ENCODE measurements at places on chromosomes 7 and 10.

DNA sequence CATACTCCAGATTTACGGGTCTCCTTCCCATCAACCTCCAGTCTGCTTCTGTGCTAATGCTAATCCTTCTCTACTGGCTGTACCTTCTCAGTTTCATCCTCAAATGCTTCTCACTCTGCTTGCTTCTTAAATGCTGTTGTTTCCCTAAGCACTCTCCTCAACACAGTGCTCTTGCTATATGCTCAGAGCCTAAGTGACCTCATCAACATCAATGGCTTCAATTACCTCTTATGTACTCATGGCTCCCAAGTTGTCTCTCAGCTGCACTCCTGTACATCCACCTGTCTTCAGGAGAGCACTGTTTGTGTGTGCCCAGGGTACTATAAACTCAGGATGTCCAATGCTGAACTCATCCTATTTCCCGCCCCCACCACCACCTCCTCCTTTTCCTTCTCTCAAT is 22.5 kb downstream of the ELAPOR2 start:
- no peak for DNase-seq

DNA sequence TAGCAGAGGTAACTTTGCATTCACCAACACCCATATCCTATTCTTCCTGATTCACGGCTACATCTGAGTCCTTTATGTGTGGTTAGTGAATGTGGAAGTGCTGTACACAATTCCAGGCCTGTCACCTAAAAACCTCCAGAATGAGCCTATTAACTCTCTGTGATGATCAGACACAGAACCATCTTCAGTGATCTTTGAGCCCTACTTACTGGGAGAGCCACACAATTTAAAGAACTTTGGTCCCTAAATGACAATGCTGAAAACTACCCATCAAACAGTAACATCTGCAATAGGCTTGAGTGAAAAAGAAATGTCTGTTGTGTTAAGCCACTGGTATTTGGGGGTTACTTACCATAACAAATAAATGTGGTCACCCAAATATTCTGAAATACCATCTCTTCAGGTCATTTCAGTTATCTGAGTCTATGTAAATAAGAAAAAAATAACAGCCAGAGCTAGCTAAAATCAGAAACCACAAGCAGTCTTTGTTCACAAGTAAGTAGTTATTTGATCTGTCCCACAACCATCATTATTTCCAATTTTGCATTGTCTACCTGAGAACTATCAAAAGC is 145.7 kb downstream of the HGF start:
- DNase-seq, result no peak

DNA sequence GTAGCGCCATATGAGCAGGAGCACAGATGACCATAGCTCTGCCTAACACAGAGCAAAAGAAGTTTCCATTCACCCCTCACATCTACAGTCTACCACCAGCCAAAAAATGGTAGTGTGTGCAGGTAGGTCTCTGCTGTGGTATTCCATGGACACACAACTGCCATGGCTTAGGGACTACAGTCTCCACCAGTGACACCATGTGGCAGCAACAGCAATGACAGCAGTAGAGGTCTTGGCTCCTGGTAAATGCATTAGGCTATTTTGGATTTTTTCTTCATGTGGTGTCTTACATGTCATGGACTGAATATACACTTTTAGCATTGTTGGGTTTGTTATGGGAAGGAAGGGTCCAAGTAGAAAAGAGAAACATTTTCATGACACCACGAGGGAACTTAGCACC is 70.1 kb upstream of the CABCOCO1 start:
- DNase-seq, result no peak

DNA sequence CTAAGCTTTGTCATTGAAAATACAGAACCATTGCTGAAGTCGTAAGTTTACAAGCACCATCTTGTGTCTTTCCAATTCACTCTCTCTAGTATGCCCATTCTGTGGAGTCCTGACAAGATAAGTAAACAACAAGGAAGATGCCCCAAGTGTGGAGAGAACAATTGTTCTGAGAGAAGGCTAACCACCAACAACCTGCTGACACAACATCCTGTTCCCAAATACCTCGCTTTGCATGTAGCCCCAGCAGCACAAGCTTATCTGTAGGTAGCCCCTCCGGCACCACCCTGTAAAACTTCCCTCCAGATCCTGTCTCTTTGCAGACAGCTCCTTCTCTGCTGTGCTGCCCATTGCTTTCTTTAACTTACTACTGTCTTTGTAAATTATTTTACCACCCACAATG is 233.3 kb upstream of the AOAH start:
- DNase-seq, result no peak

- no peak for DNase-seq
Observed at GRCh38 chr10:12868229-12868628, 133.3 kb downstream of the CCDC3 start.

DNA sequence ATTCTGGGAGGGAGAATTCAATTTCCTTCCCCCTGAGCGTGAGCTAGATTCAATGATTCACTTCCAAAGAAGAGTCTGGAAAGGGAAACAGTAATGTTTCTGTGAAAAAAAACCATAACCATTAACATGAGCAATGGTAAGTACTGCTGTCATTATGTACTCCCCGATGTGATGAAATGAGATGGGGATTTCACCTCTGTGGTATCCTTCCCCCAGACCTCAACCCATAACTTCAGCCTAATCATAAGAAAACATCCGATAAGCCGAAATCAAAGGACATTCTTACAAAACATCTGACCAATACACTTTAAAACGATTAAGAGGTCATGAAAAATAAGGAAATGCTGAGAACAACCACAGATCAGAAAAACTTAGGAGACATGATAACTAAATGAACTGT is 27.2 kb downstream of the EZH2 start:
- no peak for DNase-seq

DNA sequence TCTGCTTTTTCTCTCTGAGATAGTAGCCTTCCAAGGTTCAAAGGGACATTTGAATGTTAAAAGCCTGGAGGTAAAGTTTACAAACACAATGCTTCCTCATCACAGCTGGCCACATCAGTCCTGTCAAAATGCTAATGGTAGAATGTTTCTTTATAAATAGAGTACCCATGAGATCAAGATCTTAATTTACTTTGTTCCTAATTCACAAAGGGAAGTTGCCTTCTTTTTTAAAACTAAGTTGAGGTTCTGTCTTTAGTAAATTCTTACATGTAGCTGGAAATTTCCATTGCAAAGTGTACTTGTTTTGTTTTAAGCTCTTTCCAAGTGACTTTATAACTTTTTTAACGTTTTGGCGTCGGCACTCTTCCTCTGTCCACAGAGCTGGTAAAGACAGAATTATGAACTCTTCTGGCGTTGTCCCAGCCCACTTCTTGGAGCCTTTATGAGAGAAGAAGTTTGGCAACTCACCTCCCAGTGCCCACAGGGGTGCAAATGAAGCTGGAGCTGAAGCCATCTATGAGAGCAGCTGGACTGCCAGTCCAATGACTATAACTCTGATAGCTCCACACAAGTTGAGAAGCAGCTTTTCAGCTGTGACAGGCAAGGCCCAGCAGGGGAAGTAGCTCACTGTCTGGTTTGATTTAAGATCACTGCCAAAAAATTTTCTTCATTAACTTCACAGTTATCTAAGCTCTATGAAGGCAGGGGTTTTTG is 23.3 kb downstream of the FZD1 start:
- no peak for DNase-seq

DNA sequence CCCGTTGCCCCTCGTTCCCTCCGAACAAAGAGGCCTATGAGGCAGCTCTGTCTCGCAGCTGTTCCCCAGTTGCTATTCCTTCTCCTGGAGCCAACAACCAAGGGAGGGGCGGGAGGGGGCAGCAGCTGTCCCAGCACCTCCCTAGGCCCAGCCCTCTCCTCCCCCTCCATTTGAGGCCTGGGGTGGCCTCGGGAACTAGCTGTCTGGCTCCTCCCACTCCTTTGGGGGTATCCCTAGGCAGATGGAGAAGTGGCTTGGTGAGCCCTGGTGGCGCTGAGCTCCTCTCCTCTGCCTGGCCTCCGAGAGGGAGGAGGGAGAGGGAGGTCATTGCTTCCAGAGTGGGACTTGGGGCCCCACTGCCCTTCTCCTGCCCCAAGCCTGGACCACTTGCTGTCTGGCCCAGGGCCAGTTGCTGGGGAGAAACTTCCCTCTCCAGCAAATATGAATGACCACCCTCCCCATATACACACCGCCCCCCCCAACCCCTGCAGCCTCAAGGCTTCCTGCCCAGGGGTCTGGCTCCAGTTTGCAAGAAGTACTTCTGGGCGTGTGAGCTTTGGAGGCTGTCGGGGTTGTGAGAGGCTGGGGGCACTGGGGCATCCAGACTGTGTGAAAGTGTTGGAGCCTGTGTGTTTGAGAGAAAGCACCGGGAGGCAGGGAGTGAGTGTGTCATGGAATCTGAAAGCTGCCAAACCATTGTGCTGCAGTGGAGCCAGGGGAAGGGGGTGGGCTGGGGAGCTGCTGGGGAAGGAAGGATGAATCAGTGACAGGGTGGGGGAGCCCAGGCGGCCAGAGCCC is 3.1 kb downstream of the FLNC start:
- DNase-seq, result no peak

DNA sequence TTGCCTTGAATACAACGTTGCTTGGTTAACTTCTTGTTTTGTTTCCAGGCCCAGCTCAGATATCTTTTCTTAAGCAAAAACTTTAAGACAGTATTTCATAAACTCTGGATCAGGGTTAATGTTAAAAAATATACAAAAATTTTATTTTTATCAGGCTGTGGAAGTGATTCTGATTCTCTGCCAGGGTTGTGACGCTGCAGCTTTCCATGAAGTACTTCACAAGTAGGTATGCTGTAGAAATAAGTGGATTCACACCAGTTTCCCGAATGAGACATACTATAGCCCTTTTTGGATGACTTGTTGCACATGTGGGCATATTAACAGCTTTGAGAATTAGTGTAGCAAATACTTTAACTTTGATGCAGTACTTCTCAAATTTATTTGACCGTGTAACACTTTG is 70.1 kb downstream of the CDK14 start:
- no peak for DNase-seq

- no peak for DNase-seq
Observed at GRCh38 chr7:121563177-121563576, 167.1 kb upstream of the FAM3C start.

DNA sequence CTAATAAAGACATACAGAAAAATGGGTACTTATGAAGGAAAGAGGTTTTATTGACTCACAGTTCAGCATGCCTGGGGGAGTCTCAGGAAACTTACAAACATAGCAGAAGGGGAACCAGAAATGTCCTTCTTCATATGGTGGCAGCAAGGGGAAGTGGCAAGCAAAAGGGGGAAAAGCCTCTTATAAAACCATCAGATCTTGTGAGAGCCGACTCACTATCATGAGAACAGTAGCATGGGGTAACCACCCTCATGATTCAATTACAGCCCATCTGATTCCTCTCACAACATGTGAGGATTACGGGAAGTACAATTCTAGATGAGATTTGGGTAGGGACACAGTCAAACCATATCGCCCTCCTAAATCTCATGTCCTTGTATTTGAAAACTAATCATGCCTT is 1305.4 kb upstream of the SORCS1 start:
- DNase-seq, result no peak

DNA sequence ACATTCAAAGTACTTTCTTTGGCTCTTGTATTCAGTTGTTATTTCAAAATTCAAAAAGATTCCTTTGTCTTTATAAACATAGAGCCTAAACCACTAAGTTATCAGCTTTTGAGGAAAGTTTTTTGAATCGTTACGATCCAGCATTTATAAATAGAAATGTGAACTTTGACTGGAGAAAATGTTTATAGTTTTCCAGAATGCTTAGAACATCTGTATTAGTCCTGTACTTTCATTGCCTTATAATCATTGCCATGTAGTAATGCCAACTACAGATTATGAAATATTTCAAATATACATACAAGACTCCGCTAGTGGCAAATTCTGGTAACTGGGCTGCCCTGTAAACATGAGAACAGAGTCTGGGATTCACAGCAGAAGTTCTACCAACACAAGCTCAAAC is 191.3 kb upstream of the PRKCQ start:
- no peak for DNase-seq

DNA sequence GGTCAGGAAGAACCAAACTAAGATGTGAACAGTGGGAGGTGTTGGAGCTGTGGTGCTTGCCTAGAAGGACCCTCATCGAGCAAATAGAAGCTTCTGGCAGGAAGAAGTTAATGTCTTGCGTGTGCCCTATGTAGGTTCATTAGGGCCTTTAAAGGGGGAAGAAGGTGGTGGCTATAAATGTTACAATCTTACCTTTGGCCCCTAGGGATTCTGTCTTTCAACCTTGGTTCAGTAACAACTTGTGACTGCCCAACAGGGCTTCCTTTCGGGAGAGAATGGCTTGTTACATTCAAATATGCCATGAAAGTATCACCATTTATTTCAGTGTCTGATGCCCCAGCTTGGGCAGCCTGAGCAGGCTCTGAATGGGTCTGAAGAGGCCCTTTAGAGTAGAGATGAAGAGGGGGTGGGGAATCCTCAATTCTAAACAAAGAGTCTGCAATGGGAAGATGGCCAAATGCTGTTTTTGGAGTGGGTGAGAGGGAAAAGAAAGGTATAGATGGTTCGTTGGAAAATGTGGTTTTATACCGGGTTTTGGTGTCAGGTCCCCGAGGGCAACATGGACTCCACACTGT is 108.0 kb downstream of the TCF7L2 start:
- DNase-seq, result no peak

DNA sequence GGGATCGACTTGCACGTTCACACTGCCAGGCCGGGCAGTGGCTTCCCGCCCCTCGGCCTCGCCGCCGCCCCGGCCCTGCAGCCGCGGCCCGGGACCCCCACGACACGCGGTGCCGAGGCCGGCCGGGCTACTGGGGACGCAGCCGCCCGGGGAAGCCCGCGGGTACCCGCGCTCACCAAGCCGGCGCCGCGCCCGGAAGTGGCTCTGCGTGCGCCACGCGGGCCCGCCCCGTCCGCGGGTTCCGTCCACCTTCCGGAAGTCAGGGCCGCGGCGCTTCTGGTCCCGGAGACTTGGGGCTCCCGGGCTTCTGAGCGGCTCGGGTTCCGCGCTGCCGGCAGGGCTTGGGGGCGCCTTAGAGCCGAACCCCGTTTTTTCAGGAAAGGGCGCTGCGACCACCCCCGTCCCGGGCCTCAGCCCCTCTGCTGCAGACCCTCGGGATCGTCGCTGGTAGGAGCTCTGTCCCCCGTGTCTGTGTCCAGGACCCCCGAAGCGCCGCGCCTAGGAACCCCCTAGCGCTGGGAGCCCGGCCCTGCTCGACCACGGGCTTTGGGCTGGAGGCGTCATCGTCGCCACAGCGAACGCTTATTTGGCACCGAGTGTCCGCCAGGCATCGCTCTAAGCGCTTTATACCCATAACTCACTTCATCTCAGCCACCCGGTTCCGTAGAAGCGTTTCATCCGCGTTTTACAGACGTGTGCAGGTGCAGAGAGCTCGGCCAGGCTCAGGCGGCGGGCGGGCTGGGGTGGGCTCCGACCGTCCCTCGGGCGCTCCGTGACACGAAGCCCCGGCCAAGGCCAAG is at the start of gene PSMG3:
TSS of gene PSMG3 (minus strand) at position 200 of the 800 bp plus-strand sequence. CDS start 693 bp downstream, outside the sequence.
- DNase-seq, result peak; percentile 88

DNA sequence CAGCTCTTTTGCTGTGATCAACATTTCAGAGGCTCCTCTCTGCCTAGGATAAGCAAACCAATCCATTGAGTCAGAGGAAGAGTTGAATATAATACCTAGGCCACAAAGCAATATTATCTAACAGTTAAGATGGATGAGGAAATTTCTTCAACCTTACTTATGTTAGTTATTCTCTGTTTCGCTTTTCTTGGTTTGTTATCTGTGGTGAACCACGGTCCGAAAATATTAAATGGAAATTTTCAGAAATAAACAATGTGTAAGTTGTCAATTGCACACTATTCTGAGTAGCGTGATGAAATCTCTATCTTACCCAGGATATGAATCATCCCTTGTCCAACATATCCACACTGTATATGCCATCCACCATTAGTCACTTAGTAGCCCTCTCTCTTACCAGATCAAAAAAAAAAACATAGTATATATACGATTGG is 1.5 kb upstream of the HTR7 start:
- no peak for DNase-seq
